NCI-H2227 treated with DMSO at 0.1 percent for 48 hours (cell line): ENCODE measurements at places on chromosomes 1 and 21.

DNA sequence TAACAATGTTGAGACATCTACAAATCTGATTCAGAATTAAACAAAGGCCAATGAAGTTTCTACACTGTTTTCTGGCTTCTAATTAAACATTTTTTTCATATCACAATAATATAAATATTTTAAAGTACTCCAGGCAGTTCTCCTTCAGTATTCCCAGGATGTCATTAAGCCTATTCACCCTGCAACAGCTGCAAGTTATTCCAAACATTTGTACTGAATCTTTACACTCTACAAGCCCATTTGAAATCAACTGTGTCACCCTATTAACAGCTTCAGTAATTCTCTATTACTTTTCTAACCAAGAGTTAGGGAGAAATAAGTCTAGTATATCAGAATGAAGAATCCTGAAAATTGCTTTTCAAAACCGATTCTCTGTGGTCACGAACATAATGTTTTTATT is 124.6 kb downstream of the OLFML2B start:
- DNase-seq = no peak

GRCh38 chr1:98090351-98090750 is 169.5 kb upstream of the DPYD start:
- no peak for DNase-seq

- no peak for DNase-seq
Measured at GRCh38 chr1:246004301-246004700, 502.8 kb downstream of the SMYD3 start.

DNA sequence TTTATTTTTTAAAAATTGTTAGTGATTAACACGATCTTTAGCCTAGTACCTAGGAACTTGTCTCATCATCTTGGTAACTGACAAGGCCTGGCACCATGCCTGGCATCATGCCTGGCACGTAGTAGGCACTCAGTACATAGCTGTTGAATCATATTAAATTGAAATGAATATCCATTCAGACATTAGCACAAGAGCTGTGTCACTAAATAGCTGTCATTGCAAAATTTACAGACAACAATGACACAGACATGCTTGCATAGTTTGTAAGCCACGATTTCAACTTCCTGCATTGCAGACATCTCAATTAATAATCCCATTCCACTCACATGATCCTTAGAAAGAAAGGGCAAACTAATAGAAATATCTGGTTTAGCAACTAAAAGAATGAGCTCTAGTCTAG is 15.4 kb upstream of the PHACTR4 start:
- DNase-seq = no peak

DNA sequence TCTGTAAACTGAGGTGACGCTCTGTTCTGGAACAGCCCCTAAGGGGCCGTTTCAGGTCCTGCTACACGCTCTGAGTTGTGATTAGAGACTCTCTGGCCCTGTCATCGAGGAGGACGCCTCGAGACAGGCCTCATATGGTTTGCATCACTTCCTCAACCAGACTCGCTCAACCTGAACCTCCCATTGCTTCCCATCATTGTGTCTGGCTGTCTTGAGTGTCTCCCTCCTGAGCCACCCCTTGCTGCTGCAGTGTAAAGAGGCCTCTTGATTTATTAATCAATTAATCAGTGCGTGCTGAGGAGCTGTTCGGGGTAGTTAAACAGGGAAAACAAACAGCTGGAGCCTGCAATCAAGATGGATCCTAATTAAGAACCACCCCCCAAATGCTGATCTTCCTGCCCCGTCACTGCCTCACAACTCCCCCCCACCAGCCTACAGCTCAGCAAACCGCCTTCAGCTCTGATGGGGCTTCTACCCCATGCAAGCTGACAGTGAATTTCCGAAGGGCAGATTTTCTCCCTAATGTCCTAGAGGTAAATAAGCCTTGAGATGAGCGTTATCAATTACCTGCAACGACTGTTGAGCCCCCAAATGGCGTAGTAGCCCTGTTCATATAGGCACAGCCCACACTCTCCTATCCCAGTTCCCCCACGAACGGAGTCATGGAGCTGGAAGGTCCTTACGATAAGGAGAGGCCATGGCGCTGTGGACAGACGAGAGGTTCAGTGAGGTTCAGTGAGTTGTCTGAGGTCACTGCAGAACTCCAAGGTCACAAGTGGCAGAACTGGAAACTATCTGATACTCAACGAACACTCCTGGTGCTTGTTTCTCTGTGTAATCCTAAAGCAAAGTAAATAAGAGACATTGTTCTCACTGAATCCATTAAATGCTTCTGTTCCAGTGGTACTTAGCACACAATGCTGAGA is 210.6 kb downstream of the KIF26B start:
- no peak for DNase-seq

- no peak for DNase-seq
Measured at GRCh38 chr21:35849144-35849543, 211.2 kb downstream of the SETD4 start.

- peak; percentile 22 for DNase-seq
Measured at GRCh38 chr1:192477630-192478029, 97.9 kb upstream of the RGS1 start.

GRCh38 chr1:238153253-238153652 is 262.5 kb upstream of the ZP4 start:
- no peak for DNase-seq

GRCh38 chr1:67759066-67759465 is 74.1 kb downstream of the GADD45A start:
- DNase-seq = no peak

DNA sequence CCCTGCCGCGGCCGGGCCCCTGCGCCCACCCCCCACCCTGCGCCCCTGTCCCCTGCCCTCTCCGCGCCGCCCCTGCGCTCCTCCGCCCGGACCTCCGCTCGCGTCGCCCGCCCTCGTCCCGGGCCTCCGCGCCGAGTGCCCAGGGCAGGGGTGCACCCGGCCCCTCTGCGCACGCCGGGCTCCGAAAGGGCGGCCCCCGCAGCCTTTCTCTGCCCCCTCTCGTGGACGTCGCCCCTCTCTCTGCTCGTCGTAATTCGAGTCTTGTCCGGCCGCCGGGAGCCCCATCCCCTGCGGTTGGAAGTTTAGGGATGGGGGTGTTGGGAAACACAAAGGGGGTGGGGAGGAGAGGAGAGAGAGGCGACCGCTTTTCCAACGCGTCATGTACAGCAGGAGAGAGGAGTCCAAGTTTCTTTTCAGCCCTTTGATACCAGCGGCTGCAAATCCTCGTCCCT is 407 bp downstream of the GALNT2 start:
- no peak for DNase-seq

DNA sequence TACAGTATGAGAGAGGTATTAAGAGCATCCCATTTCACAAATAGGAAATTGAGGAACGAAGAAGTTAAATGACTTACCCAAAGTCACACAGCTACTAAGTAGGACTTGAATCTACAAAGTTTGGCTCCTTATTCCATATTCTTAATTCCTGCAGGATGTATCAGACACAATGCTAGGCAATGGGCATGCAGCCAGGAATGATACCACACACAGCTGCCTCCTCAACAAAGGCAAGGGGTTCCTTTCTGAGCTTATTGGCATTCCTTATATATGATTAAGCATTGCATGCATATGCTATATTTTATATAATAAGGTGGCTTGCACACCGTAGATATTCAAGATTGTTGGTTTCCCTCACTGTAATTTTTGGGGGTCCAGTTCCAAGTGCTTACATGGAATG is 34.2 kb upstream of the JUN start:
- no peak for DNase-seq

GRCh38 chr1:77620273-77620672 is 62.2 kb downstream of the ZZZ3 start:
- no peak for DNase-seq

- no peak for DNase-seq
Measured at GRCh38 chr1:112506306-112506705, 2.5 kb upstream of the WNT2B start.

- DNase-seq = no peak
Measured at GRCh38 chr1:247268390-247269045, 12.6 kb downstream of the VN1R5 start.

DNA sequence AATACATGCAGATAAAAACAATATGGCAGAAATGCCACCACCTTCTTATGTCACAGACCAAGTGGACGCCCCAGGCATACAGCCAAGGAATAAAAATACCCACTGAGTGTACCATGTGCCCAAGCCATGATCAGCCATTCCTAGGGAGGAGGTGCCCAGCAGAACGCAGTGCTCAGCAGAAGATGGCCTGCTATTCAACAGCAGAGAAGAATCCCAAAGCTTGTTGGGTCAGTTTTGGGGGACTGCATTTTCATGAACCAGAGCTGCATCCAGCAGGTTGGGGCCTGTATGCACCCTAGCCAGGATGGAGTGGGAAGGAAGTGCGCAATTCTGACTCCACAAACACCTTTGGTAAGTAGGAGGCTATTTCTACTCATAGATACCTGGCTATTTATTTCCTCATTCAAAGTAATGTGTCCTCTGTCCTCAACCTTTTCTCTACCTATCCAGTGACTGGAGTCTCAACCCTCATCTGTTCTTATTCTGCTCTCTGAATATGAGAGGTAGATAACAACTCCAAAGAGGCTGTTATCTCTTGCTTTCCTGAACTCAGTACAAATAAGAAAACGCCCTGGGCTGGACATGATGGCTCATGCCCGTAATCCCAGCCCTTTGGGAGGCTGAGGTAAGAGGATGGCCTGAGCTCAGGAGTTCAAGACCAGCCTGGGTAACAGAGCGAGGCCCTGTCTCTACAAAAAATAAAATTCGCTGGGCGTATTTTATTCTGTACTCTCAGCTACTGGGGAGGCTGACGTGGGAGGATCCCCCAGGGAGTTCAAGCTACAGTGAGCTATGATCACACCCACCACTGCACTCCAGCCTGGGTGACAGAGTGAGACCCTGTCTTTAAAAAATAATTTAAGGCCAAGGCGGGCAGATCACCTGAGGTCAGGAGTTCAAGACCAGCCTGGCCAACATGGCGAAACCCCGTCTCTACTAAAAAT is 2.5 kb upstream of the PLEKHM2 start:
- DNase-seq = no peak

- DNase-seq = no peak
Measured at GRCh38 chr1:29932626-29933025, 696.3 kb downstream of the PTPRU start.

DNA sequence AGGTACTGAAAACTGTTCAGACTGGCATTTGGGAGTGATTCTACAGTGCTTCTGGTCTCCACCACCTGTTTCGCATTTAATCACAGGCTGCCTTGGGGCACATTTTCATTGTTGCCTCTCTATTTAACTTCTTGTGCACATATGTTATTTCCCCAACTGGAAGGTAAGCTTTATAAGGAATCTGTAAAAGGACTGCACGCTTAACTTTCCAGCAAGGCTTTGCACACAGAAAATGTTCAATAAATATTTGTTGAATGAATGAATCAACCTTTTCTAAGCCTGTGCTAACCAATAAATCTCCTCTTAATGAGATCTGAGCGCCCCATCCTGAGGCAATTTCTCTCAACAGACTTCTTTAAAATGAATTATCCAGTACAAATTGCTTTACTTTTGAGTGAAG is 84.3 kb upstream of the ARHGAP29 start:
- no peak for DNase-seq

DNA sequence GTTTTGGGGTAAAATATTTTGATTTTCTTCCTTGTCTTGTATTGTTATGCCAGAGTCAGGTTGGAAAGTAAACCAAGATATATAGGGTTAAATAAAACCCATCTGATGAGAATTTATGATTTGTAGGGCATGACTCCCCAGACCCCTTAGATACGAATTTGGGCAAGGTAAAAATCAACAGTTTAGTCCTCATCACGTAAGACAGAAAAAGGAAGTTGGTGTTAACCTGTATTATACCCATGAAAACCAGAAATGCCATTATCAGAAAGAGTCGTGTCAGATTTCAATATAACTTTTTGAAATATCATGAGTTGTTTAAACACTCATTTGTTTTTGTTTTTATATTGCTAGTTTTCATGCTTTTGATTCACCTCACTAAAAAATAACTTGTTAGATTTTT is 11.8 kb downstream of the CEPT1 start:
- DNase-seq = no peak

DNA sequence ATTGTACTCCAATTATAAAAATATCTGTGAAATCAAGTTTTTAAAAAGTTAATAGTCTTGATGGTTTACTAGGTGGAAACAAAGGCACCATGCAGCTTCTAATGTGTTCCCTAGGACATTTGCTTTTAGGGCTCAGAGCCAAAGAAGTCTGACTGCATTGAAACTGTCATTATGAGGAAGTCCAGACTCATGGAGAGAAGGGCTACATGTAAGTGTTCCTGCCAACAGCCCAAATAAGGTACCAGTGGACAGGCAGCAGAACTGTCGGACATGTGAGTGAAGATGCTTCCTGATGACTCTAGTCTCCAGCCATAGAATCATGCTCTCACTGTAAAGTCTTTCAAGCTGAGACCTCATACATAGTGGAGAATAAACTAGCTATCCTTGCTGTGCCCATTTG is 287.6 kb downstream of the AKT3 start:
- no peak for DNase-seq

DNA sequence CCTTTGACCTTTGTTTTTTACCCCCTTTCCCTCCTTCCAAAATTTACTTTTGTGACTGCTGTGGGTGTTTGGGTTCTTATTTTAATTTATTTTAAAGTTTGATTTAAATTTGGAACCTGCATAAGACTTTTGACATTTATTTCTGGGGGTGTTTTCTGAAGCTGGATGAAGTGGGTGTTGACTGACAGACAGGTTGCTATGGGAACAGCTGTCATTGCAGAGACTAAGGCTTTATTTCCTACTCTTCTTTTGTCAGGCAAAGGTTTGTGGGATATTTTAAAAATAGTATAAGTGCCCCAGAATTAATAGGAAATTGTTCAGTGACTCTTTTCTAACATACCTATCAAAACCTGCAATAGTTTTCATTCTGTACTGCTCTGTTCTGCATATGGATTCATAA is 290.8 kb upstream of the ESRRG start:
- DNase-seq = no peak

GRCh38 chr1:212520746-212521145 is 87.8 kb upstream of the ATF3 start:
- no peak for DNase-seq

DNA sequence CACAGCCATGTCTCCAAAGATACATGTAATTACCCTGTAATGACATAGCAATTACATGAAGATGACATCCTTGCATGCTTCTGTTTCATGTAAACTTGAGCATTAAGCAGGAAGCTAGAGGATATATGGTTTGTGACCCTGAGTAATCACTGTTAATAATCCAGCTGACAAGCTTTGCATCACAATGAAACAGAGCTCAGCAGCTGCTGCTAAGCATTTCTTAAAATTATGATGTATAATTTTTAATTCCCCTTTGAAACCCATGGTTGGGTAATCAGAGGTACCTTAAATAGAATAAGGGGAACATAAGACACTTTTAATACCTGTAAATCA is 293.5 kb downstream of the NTNG1 start:
- no peak for DNase-seq

DNA sequence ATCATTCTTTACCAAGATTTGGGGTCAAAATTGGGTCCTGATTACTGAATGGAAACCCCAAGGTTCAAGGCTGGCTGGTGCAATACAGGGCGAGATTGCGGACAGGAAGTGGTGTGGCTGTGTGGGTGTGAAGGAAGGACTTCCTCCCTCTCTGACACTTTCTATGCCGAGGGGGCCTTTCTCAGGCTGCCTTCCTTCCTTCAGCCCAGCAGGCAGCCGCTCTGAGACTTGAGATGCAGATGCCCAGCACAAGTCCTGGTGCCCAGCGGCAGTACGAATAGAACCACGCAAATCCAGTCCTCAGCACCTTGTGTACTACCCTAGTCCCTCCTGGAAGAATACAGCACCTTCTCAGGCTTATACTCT is 16.3 kb downstream of the BATF3 start:
- no peak for DNase-seq
